Stimulated activated CD4-positive, alpha-beta T cell treated with anti-CD3 and anti-CD28 coated beads, Interleukin-2, amount 100 ng/mL, for 24 hours (primary cell): ENCODE measurements at places on chromosomes 13 and 19.

GRCh38 chr13:51328488-51328887, 11.0 kb upstream of the SERPINE3 start:
- DNase-seq: no peak

DNA sequence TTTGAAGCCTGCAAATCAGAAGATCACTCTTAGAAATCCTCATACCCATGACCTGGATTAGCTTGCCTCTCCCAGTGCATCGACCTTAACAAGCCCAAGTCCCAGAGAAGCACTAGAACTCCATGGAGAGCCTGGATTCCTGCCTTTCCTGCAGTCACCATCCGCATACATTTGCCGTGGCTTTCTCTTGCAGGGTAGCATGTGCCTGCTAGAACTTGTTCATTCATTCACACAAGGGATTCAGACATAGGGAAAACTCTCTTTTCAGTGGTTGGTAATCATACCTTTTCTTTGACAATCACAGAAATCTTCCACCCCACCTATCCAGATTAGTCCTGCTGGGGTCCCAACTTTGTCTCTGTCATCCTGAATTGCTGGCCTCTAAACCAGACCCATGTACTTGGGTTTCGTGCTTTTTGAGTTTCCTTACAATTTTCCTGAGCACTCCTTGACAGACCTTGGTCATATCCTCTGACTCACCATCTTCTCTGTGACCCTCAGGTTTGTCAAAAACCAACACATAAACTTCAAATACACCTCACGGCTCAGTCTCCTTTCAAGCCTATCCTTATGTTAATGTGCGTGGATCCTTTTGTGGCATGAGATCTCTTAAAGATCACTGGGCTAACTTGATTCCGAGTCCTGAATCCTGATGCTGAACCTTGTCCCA, 355.0 kb downstream of the MYO16 start:
- no peak for DNase-seq

- DNase-seq: no peak
Observed at GRCh38 chr13:80249516-80250212, 91.3 kb downstream of the SPRY2 start.

GRCh38 chr13:42875475-42876269, 94.3 kb downstream of the FAM216B start:
- DNase-seq: no peak

DNA sequence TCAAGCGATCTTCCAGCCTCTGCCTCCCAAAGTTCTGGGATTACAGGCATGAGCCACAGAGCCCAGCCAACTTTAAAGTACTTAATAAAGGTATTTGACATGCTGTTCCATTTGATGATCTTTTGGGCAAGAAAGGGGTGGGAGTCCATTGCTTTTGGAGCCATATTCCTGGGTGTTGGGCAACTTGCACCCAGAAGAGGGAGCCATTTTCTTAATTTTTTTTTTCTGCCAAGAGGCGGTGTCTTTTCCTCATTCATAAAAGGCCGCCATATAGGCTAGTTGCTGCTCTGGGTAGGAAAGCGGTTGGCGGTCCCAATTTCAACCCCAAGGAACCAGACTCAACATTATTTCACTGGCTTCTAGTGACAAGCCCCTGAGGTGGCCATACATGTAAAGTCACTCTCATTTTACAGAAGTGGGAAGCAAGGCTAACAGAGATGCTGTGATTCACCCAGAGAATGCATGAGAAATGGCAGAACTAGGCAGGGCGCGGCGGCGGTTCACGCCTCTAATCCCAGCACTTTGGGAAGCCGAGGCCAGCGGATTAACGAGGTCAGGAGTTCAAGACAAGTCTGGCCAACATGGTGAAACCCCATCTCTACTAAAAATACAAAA, 139.6 kb downstream of the CACNA1A start:
- no peak for DNase-seq
